Neural progenitor cell (in vitro differentiated cells): ENCODE measurements at places on chromosomes 1 and 21.

GRCh38 chr1:101174722-101175121 is 62.1 kb upstream of the S1PR1 start:
- no peak for DNase-seq

- no peak for DNase-seq
Observed at GRCh38 chr1:31672986-31673385, 28.3 kb upstream of the PEF1 start.

DNA sequence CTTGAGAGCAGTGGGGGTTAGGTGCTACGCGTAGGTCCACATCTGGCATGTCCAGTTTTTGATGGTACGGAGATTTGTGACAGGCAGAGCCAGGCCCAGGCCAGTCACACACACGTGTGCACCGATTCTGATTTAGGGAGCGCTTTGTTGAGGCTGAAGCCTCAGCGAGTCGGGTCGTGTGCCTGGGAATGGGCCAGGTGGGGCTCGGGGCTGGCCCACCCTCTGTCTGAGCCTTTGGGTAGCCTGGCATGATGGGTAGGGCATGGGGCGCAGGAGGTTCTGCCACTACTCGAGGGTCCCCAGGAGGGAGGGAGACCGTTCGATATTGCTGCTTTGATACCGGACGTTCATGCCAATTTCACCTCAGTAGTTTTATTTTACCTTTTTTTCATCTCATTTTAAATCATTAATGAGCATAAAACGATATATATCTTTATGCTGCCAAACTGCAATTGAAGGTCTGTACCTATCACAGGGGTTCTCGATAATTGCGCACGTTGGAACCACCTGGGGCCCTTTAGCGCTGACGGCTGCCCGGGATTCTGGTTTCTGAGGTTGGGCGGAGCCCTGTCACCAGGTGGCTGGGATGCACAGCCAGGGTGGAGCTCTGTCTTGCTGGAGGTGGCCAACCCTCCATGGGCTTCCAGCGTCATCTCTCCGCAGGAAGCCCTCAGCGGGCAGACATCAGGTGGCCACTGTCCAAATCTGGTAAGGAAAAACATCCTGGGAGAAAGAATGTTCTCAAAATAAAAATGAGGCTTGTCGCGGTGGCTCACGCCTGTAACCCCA is 71.9 kb downstream of the SCCPDH start:
- no peak for DNase-seq

DNA sequence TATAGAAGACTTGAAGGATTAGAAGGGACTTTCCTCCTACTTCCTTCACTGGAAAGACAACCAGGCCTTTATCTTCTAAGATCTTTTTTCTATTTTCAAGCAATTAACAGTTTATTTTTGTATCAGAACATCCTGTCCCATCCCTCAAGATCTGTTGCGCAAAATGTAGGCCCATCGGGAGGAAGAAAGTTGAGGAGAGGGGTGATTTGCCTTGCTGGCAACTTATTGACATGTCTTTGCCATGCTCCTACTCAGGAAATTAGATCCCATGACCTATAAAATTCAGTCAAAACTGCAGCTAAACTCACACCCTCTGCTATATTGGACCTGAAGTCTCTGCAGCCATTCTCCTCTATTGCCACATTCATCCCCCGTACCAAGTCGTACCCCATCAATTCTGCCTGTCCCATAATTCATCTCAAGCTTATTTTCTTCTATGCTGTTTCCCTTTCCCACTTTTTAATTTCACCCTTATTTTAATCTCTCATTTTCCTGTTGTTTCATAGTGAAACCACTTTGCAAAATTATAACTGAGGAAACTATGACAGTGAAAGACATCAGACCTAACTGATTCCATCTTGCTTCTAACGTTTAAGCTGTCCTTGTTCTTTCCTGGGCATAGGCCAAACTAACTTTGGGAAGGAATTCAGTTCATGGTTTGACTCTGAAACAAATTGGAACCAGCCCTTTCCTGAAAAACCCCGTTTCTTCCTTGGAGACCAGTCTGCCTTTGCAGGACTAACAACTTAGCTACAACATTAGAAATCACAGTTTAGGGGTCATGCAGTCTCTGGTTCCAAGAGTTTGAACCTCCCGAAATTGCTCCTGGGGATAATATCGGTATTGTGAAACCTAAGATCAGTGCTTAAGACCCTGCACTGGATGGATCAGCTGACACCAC is 195.7 kb upstream of the PTBP2 start:
- no peak for DNase-seq

GRCh38 chr1:107076841-107077240 is 20.4 kb downstream of the PRMT6 start:
- peak; percentile 10 for DNase-seq

- no peak for DNase-seq
Observed at GRCh38 chr21:44999972-45000636, 60.3 kb downstream of the SLX9 start.

DNA sequence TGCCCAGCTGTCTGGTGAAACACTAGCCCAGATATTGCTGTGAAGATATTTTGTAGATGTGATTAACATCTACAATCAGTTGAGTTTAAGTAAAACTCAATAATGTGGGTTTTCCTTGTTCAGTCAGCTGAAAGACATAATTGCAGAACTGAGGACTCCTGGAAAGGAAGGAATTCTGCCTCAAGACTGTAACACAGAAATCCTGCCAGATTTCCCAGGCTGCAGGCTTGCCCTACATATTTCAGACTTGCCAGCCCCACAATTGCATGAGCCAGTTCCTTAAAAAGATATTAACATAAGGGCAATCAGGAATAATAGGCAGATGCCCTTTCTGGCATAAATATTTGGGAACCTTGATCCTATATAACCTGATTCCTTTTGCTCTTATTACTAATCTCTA is 14.2 kb upstream of the NIBAN1 start:
- DNase-seq, result no peak

- no peak for DNase-seq
Observed at GRCh38 chr1:14298806-14299205, 299.7 kb upstream of the KAZN start.

DNA sequence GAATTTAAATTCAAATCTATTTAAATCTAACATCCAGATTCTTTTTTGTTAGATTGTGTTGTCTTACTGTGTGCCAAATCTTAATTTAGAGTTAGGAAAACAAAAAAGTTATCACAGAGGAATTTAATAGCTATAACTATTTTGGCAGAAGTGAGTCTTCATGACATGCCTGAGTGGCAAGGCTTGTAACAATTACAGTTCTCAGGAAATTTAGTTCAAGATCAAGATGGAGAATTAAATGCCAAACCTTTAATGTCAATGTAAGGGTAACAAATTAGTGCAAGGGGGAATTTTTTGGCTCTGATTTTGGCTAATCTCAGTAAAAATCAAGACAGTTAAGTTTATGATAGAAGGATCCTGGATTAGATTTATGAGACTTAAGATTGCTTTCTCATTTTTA is 58.4 kb downstream of the GDAP2 start:
- no peak for DNase-seq

- no peak for DNase-seq
Observed at GRCh38 chr1:178774263-178774662, 49.2 kb downstream of the RALGPS2 start.

DNA sequence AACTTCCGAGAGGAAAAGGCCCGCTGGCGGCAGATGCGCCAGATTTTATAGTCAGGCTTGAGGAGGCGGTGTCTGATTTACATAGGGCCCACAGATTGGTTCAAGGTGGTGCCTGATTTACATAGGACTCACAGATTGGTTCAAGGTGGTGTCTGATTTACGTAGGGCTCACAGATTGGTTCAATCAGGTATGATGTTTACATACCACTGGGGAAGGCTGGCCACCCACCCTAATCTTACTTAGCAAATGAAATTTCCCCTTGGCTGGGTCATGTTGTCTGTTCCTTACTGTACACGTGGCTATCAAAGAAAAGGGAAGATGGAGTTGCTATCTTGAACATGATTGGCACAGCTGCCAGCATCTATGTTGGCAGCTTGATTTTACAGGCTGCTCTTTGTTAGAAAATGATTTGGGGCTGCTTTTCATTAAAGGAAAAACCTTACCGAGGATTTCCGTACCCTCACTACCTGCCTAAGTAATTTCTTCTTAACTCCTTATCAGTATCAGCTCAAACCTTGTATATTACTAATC is 96.3 kb downstream of the SETD4 start:
- peak; percentile 4 for DNase-seq

DNA sequence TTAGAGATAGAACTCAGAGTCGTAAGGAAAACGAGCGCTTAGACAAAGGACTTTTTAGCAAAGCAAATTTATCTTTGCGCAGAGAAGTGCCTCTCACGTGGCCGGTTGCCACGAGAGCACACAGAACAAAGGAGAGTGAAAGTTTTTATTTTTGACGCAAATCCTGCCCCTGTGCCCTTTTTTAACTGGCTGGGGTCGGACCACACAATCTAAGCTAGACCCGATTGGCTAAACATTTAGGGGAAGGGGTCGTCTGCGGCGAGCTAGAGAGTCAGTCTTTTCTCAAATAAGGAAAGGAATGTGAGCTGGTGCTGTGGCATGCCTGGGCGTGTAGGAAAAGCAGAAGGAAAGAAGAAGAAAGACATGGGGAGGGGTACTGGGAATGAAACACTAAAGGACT is 2.4 kb downstream of the KRTAP10-2 start:
- peak; percentile 55 for DNase-seq

- no peak for DNase-seq
Observed at GRCh38 chr1:113683384-113684152, 75.7 kb downstream of the PHTF1 start.

DNA sequence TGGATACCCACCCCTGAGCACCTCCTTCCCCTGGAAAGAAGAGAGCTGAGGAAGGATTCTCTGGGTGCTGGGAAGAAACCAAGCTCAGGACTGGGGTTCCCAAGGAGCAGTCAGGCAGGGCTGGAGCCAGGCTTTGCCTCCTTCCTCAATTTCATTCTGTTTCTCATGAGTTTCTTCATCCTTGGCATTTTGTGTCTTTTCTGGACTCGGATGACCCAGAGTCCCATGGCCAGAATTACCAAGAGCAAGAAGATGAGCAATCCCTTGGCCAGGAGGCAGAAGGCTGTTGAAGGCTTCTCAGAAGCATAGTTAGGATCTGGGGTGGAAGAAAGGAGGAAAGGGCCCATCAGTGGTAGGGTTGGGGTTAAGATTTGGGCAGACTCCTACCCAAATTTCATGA is 2.5 kb downstream of the SLAMF9 start:
- no peak for DNase-seq

GRCh38 chr1:10754568-10755329 is 41.7 kb downstream of the CASZ1 start:
- DNase-seq, result no peak

DNA sequence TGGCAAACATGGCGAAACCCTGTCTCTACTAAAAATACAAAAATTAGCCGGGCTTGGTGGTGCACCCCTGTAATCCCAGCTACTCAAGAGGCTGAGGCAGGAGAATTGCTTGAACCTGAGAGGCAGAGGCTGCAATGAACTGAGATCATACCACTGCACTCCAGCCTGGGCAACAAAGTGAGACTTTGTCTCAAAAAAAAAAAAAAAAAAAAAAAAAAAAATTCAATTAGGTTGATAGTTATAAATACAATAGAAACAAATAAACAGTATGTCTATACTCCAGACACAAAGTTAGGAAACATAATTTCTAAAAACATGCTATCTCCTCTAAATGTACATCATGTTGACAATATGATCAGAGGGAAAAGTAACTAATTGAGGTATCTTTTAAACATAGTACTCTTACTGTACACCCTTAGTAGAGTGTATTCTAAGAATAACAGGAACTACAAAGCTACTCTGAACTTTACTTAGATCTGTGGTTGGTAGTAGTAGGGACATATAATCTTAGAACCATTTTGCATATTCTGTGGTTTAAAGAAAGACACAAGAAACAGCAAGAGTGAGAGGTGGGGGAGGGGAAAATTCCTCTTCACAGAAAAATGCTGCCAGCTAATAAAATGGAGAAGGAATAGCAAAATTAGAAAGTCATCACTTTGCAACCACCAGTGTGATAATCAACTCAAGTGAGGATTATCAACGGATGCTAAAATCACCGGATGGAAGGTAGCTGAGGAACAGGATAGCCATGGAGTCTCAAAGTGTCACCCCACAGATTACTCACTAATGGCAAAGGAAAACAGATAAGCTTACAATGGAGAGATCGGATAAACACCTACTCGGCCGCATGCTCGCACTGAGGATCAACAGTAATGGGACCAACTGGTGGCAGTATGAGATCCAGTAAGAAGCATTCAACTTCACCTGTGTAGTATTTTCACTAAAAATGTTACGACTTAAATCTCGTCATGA is 35.0 kb downstream of the MTOR start:
- DNase-seq, result no peak

GRCh38 chr1:81834921-81835698 is 34.4 kb downstream of the ADGRL2 start:
- DNase-seq, result peak; percentile 33

GRCh38 chr1:220274251-220274855 is 2.1 kb upstream of the RAB3GAP2 start:
- no peak for DNase-seq

- DNase-seq, result no peak
Observed at GRCh38 chr21:38264571-38264970, 7.8 kb downstream of the KCNJ15 start.

GRCh38 chr1:211703812-211704537 is 28.6 kb upstream of the NEK2 start:
- no peak for DNase-seq

DNA sequence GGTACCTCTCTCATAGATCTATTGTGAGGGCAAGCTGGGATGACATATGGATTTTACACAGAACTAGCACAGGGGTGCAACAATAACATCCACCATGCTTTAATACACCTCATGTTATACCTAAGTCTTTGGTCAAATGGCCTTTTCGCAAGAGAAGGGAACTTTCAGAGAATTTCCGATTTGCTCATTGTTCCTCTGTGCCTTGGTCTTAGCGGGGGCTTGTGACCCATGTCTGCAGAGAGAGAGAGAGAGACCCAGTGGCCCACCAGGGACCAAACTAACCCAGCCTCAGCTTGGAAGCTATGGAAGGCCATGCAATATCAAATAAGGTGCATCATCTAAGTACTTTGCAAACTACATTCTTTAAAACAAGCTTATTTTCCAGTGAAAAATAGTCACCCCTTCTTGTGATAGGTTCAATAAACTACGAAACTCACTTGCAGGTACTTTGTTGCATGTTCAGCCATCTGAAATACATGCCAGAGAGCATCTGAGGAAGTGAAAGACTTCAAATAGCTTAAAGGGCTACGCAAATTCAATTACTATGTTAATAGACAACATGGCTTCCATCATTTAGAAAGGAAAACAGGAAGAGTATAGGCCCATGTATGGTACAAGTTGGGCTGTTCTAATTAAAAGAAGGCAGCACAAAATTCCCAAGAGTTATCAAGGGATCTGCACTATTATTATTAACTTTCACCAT is 100.7 kb downstream of the KCNN3 start:
- DNase-seq, result no peak

DNA sequence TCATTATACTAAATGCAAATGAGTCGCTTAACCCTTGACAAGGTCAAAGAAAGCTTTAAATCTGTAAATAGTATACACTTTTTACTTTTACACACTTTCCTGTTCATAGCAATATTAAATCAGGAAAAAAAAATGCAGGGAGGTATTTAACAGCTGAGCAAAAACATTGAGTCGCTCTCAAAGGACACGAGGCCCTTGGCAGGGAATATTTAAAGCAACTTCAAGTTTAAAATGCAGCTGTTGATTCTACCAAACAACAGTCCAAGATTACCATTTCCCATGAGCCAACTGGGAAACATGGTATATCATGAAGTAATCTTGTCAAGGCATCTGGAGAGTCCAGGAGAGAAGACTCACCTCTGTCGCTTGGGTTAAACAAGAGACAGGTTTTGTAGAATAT is 62.7 kb downstream of the CAPN2 start:
- DNase-seq, result no peak
